K562 (cell line): ENCODE measurements at places on chromosomes 3 and 15. TPM values are rescaled to one million over a fixed set of nuclear protein-coding genes. Genes with fewer than 3 reads are reported as not detected.

DNA sequence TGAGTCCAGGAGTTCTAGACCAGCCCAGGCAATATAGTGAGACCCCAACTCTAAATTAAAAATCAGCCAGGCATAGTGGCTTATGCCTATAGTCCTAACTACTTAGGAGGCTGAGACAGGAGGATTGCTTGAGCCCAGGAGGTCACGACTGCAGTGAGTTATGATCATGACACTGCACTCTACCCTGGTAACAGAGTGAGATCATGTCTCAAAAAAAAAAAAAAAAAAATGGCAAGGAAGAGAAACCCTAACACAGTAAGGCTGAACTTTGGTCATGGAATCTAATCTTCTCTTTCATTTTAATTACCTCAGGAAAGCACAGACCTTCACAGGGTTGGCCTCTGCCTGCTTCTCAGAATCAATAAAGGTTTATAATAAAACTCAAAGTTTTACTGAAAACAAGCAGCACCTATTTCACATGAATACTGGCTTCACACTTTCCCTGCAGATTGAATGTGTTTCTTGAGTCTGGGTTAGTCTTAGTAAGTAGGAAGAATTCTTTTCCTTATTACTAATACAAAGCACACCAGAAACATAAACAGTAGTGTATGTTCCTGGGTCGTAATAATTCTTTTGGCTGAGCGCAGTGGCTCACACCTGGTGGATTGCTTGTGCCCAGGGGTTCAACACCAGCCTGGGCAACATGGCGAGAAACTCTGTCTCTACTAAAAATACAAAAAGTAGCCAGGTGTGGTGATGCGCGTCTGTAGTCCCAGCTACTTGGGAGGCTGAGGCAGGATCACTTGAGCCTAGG lies 11.6 kb upstream of the NR2C2 start:
- no peak for DNase-seq
- no peak overlapping the region for H3K27ac ChIP-seq
- no peaks in the 10 kb centered on the region for H3K27me3 ChIP-seq
- H3K4me3 ChIP-seq = no peak overlapping the region
- no peaks in the 10 kb centered on the region; the same call in 1 of the 2 replicates for H3K4me1 ChIP-seq
- H3K36me3 ChIP-seq = no peaks in the 10 kb centered on the region

DNA sequence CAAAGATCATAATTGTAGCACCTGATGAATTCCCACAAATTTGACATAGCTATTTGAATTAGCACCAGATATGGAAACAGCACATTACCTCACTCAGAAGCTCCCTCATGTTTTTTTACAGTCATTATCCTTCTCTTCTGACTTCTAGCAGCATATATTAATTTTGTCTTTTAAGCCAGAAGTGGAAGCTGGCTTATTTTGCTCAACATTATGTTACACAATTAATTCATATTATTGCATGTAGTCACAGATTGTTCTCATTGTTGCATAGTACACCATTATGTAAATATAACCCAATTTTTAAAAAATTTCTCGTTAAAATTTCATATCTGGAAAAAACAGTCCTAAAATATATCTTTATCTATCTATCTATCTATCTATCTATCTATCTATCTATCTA lies 762.3 kb downstream of the TUSC7 start:
- no peak overlapping the region for H3K4me3 ChIP-seq
- H3K27me3 ChIP-seq = no peaks in the 10 kb centered on the region
- no peak overlapping the region for H3K27ac ChIP-seq
- H3K36me3 ChIP-seq = no peaks in the 10 kb centered on the region
- no peaks in the 10 kb centered on the region for H3K4me1 ChIP-seq

- H3K36me3 ChIP-seq = no peaks in the 10 kb centered on the region
- no peak overlapping the region for H3K4me3 ChIP-seq
- no peaks in the 10 kb centered on the region; the same call in 2 of the 3 replicates for H3K27me3 ChIP-seq
These were observed 200.9 kb downstream of the ATP8B4 start for GRCh38 chr15:49918121-49918520.

DNA sequence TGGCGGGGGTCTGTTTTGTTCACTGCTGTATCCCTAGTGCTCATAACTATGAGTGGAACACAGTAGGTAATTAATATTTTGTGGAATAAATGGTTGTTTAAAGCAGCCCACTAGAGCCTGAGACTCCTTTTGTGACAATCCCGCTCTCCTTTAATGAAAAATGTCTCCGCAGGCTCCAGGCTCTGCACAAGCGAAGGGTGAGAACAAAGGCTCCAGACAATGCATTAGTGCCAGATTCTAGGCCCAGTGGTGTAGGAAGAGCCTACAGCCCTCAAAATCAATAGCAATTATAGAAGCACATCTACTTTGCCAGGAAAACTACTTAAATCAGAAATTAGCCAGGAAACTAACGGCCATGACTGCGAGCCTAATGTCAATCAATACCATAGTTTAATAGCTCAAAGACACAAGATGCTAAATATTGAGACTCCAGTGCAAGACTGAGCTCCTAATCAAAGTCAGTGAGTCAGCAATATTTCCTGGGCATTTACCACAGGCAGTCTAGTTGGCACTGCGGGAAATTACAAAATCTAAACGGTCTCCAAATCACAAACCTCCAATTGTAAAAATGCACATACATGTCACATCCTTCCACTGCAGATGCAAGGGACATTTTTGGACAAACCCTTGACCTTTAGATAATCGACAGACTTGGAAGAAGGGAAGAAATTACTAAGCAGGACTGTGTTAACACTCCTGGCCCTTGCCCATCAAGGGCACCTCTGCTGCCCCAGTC lies 2.3 kb downstream of the ANXA2 start:
- H3K36me3 ChIP-seq = peaks cover 51% of the 10 kb centered on the region; the same call in 2 of the 3 replicates
- H3K27ac ChIP-seq = no peak overlapping the region
- no peak for DNase-seq
- no peaks in the 10 kb centered on the region for H3K27me3 ChIP-seq
- H3K4me3 ChIP-seq = no peak overlapping the region
- H3K4me1 ChIP-seq = peaks cover 36% of the 10 kb centered on the region

Gene MUC20
- 0.16 and 0.25 TPM in 2 replicates for total RNA-seq

- H3K4me3 ChIP-seq = no peak overlapping the region
- DNase-seq = no peak
- no peaks in the 10 kb centered on the region for H3K27me3 ChIP-seq
- no peak overlapping the region for H3K27ac ChIP-seq
- no peaks in the 10 kb centered on the region for H3K4me1 ChIP-seq
These were observed 55.3 kb upstream of the LEKR1 start for GRCh38 chr3:156770699-156771414.

Gene TMEM212
- not detected in 2 replicates for total RNA-seq

Gene FGF12
- total RNA-seq = not detected in 2 replicates

GRCh38 chr3:31165399-31165860 lies 271.0 kb upstream of the GADL1 start:
- H3K4me3 ChIP-seq = no peak overlapping the region
- no peak for DNase-seq
- no peaks in the 10 kb centered on the region for H3K27me3 ChIP-seq
- H3K36me3 ChIP-seq = no peaks in the 10 kb centered on the region
- no peak overlapping the region for H3K27ac ChIP-seq
- no peaks in the 10 kb centered on the region for H3K4me1 ChIP-seq

DNA sequence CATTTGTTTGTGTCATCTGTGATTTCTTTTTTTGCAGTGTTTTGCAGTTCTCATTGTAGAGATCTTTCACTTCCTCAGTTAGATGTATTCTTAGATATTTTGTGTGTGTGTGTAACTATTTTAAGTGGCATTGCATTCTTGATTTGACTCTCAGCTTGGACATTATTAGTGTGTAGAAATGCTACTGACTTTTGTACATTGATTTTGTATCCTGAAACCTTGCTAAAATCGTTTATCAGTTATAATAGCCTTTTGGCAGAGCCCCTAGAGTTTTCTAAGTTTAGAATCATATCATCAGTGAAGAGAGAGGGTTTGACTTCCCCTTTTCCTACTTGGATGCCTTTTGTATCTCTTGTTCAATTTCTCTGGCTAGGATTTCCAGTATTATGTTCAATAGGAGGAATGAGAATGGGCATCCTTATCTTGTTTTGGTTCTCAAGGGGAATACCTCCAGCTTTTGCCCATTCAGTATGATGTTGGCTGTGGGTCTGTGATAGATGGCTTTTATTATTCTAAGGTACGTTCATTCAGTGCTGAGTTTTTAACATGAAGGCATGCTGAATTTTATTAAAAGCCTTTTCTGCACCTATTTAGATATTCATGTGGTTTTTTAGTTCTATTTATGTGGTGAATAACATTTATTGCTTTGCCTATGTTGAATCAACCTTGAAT lies 211.7 kb downstream of the MBNL1 start:
- no peaks in the 10 kb centered on the region for H3K27me3 ChIP-seq
- H3K36me3 ChIP-seq = no peaks in the 10 kb centered on the region
- no peaks in the 10 kb centered on the region for H3K4me1 ChIP-seq
- no peak overlapping the region for H3K4me3 ChIP-seq
- no peak for DNase-seq

Gene BNC1
- total RNA-seq = not detected in 2 replicates

DNA sequence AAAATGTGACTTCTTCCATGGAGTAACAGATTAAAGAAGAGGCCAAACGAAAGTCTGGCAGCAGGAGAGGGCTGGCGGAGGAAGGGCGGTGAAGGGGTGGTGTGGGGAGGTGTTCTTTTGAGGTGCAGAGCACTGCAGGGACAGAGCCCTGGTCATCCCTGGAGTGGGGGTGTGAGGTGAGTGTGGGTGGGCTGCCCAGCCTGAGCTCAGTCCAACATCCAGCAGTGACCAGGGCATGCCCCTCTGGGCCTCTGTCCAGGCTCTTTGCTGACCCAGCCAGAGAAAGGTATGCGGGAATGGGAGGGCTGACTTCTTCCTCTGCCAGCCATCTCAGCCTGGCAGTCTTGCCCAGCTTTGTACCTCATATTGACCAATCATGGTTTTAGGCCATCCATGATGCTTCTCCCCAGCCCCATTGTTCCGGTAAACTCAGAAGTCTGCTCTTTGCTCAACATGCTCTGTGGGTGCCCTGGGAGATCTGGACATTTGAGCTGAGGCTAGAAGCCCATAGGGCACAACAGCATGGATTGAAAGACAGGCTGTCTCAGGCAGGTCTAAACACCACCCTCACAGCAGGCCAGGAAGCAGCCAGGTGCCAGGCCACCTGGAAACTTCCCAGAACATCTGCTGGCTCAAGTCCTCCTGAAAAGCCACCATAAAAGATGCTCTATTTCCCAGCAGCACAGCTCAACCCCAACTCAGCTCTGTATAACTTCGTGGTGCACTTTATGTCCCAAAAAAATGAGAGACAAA lies 25.9 kb upstream of the CXCR6 start:
- H3K36me3 ChIP-seq = peaks cover 15% of the 10 kb centered on the region; the same call in 1 of the 3 replicates
- H3K4me1 ChIP-seq = no peaks in the 10 kb centered on the region
- no peak overlapping the region for H3K27ac ChIP-seq
- DNase-seq = no peak

GRCh38 chr3:190094160-190094718 lies 26.5 kb downstream of the P3H2 start:
- H3K4me3 ChIP-seq = no peak overlapping the region
- H3K36me3 ChIP-seq = no peaks in the 10 kb centered on the region
- H3K4me1 ChIP-seq = no peaks in the 10 kb centered on the region
- DNase-seq = no peak
- H3K27ac ChIP-seq = no peak overlapping the region

DNA sequence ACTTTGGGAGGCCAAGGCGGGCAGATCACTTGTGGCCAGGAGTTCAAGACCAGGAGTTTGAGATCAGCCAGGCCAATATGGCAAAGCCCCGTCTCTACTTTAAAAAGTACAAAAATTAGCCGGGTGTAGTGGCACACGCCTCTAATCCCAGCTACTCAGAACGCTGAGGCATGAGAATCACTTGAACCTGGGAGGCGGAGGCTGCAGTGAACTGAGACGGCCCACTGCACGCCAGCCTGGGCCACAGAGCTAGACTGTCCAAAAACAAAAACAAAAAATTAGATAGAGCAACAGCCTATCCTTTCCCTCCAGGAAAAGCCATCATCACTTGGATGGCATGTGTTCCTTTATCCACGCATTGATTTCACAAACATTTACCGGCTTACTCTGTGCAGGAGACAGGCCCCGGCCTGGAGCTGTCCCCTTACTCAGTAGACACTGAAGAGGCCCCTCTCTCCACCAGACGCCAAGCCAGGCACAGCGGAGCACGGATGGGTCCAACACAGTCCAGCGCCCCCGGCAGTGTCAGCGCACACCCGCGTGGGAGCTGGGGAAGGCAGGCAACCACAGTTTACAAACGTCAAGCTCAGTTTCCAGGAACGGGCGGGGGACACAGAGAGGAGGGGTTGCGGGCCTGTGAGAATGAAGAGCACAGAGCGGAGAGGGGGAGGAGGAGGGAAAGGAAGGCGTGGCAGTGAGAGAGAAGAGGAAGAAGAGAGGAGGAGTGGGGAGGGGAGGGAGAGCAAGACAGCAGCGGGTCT lies 3.1 kb downstream of the GP5 start:
- no peaks in the 10 kb centered on the region for H3K27me3 ChIP-seq
- no peak overlapping the region for H3K4me3 ChIP-seq
- H3K27ac ChIP-seq = no peak overlapping the region

DNA sequence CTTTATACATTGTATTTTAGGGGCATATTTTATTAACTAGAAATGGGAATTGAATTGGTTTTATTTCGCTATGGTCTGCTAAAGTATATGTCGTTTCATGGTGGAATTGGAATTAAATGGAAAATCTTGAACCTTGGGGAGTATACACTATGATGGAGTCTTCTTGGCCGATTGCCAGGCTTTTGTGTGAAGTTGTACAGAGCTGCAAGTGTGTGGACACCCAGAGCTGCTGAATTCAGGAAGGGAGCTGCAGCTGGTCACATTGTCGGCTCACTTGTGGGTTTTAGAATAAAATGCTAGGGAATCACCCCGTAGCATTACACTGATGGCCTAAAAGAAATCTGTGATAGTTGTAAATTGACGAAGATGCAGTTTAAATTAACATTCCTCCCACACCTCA lies 35.1 kb downstream of the USP3 start:
- peaks cover 27% of the 10 kb centered on the region for H3K36me3 ChIP-seq
- H3K27me3 ChIP-seq = no peaks in the 10 kb centered on the region

DNA sequence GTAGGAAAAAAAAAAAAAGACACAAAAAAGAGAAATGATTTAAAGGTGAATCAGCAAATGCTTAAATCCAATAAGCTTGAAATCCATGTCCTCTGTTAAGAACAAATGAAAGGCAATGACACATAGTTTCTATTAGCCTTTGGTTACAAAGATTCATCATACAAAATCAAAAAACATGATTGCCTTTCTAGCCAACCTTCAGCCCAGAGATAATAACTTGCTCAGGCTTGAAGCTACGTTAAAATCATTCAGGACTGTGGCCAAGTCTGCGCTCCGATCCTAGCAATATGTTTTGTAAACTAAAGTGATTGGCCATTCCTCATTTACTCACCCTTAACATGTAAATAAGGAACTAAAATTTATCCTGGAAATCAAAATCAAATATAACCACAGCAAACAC lies 556.7 kb downstream of the FGF12 start:
- no peak overlapping the region for H3K4me3 ChIP-seq
- H3K27me3 ChIP-seq = no peaks in the 10 kb centered on the region
- H3K27ac ChIP-seq = no peak overlapping the region
- DNase-seq = no peak
- H3K36me3 ChIP-seq = no peaks in the 10 kb centered on the region
- no peaks in the 10 kb centered on the region for H3K4me1 ChIP-seq

Gene IL5RA
- not detected in 2 replicates for total RNA-seq

- H3K27ac ChIP-seq = no peak overlapping the region
- no peaks in the 10 kb centered on the region for H3K27me3 ChIP-seq
- no peak for DNase-seq
- no peak overlapping the region for H3K4me3 ChIP-seq
These were observed 87.4 kb downstream of the ITPR1 start for GRCh38 chr3:4580346-4581123.
